ENCODE measurements at places on chromosomes 1 and 21. TPM values are rescaled to one million over a fixed set of nuclear protein-coding genes. Genes with fewer than 3 reads are reported as not detected.

IL22RA1 gene
- not detected for total RNA-seq

OVAAL gene
- not detected for total RNA-seq

SERPINC1 gene
- total RNA-seq = 0.30 TPM

DNA sequence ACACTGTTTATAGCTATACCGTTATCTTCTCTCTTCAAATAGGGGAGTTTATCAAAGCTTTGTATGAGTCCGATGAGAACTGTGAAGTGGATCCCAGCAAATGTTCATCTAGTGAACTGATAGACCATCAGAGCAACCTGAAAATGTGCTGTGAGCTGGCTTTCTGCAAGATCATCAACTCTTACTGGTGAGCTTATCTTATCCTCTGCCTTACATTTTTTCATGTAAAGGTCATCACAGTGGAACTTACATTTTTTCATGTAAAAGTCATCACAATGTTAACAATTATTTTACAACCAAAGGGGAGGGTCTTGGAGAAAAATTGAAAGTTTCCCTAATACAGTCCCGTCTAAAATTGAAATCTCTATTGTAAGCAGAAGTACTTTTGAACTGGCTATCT lies 45.2 kb downstream of the CLEC20A start:
- H3K27me3 ChIP-seq = no peaks in the 10 kb centered on the region
- no peak overlapping the region for H3K4me3 ChIP-seq
- no peaks in the 10 kb centered on the region for H3K4me1 ChIP-seq
- no peaks in the 10 kb centered on the region for H3K36me3 ChIP-seq
- no peak overlapping the region for H3K27ac ChIP-seq
- DNase-seq = no peak

GRCh38 chr1:118627435-118627834 lies 360.7 kb downstream of the TBX15 start:
- no peak overlapping the region for H3K27ac ChIP-seq
- no peak overlapping the region for H3K4me3 ChIP-seq
- H3K27me3 ChIP-seq = no peaks in the 10 kb centered on the region
- H3K36me3 ChIP-seq = peaks cover 2% of the 10 kb centered on the region

- peak overlapping the region; percentile 98 for H3K4me3 ChIP-seq
- no peak for DNase-seq
- H3K27ac ChIP-seq = no peak overlapping the region
- H3K4me1 ChIP-seq = peaks cover 40% of the 10 kb centered on the region
These were observed 2.2 kb downstream of the APP start for GRCh38 chr21:26168371-26168770.

PLA2G2C gene
- total RNA-seq = 3.1 TPM

DNA sequence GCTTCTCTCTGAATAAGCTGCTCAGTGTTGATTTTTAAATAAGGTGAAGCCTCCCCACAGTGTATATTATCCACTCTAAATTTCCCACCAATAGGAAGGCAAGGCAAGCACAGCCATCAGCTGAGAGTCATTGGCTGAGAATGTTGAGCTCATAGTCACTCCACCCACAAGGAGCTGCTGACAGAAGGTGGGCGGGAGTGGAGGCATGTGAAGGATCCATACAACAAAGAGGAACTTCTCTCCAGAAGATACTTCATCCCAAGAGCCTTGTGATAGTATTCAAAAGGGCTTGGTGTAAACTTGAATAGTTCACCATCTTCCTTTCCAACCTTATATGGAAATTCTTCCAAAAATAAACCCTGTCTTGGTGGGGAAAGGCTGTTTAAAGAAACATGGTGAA lies 42.8 kb downstream of the SAMD13 start:
- no peaks in the 10 kb centered on the region for H3K27me3 ChIP-seq
- no peak overlapping the region for H3K4me3 ChIP-seq
- H3K27ac ChIP-seq = no peak overlapping the region
- DNase-seq = no peak
- no peaks in the 10 kb centered on the region for H3K4me1 ChIP-seq

DNA sequence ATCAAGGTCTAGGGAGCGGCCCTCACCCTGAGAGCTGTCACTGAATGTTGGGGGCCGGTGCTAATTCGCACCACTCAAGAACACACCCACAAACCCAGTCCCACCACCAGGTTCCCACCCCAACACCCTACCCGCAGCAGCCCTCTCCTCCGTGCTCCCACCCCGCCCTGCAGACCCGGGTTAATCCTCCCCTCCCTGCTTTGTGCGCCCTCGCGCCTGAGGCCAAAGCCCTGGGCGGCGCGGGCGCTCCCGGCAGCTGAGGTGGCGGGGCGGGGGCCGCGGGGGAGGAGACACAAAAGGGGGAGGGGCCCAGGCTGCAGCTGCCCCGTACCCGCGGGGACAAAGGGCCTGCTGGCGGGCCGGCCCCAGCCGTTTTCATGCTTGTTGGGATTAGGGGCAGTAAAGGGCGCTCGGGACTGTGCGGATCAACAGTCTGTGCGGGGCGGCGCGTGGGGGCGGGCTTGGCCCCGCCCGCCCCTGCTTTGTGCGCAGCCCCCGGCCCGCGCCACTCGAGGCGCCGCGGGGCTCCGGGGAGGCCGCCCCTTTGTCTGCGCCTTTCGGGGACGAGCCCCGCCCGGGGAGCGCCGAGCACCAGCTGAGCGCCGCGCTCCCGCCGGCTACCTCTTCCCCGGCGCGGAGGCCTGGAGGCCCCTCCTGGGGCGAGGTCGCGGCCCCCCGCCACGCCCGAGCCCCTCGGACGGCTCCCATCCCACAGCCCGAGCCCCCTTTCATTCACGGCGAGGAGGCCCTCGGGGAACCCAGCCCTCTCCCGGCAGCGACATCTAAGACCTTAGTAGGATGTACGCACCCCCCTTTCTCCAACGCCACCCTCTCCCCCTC lies 10.9 kb downstream of the C1orf216 start:
- H3K27ac ChIP-seq = peak overlapping the region; percentile 22
- H3K4me1 ChIP-seq = peaks cover 19% of the 10 kb centered on the region
- peak; percentile 54 for DNase-seq
- peak overlapping the region; percentile 88 for H3K4me3 ChIP-seq
- H3K27me3 ChIP-seq = peaks cover 49% of the 10 kb centered on the region
- H3K36me3 ChIP-seq = no peaks in the 10 kb centered on the region

SPRR2F gene
- total RNA-seq = not detected

- no peaks in the 10 kb centered on the region for H3K36me3 ChIP-seq
- DNase-seq = no peak
- peaks cover 37% of the 10 kb centered on the region for H3K4me1 ChIP-seq
- H3K4me3 ChIP-seq = no peak overlapping the region
- peak overlapping the region; percentile 52 for H3K27ac ChIP-seq
These were observed 535.5 kb downstream of the PTPRC start for GRCh38 chr1:199174336-199174735.

DNA sequence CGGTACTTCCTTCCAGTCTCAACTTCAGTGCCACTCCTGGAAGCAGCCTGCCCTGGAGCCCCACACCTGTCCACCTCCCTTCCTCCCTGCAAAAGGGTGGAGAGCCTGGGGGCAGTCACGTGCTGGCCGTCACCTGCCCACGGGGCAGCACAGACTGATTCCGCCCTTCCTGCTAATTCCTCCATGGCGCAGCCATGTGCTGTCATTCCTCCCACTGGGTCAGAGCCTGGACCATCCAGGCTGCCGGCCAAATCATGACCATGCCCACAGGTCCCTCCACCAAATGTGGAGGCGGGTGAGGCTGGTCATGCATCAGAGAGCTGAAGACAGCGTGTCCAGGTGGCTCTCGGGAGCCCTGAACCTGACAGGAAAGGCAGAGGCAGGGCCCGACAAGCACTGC lies 24.4 kb upstream of the GPR153 start:
- H3K36me3 ChIP-seq = no peaks in the 10 kb centered on the region
- no peak overlapping the region for H3K27ac ChIP-seq
- H3K4me3 ChIP-seq = no peak overlapping the region
- H3K27me3 ChIP-seq = no peaks in the 10 kb centered on the region
- no peaks in the 10 kb centered on the region for H3K4me1 ChIP-seq

All from activated T-cell treated with anti-CD3 and anti-CD28 coated beads, Interleukin-2, amount 50 U/mL, for 72 hours (primary cell).